ENCODE measurements at places on chromosomes 2 and 18. TPM values are rescaled to one million over a fixed set of nuclear protein-coding genes. Genes with fewer than 3 reads are reported as not detected.

- peak within 1 kb of the TSS; percentile 76 for H3K27ac ChIP-seq
- H3K4me1 ChIP-seq, result peaks cover 17% of the 10 kb centered on the region
- no peaks in the 10 kb centered on the region for H3K27me3 ChIP-seq
- no peak for DNase-seq
Measured at GRCh38 chr2:201806442-201807170, at the start of gene CDK15. Gene CDK15 (plus strand): TSS chr2:201806537. CDS start chr2:201806665, 128 bp downstream.

DNA sequence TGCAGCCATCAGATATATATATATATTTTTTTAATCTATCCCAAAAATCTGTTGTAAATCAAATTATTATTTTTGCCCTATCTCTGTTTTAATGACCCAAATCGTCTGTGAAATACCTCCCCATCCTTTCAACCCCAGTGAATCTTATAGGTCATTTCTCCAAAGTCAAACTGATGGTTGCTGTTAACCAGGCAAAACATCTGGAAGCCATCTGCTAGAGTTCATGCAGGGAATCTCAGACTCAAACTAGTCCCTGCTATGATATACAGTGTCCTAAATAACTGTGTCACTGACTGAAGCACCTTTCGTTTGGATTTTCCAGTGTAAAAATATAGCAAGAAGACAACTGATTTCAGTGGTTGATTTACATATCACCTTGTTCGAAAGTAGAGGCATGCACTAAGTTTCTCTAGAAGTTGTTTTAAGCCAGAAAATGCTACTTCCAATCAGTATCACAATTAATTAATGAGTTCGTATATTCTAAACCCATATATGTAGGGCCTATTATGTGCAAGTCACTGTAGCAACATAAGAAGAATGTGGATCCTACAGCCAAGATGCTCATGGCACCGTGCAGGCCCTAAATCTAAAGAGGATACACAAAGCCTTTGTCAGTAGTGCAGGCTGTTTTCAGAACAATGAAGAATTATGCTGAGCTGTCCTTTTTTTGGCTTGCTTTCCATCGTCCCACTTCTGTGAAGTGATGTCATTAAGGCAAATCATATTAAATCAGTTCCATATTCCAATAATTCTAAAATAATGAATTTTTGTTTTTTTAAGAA is 566.0 kb downstream of the STK39 start:
- H3K4me3 ChIP-seq, result no peak overlapping the region
- no peaks in the 10 kb centered on the region for H3K4me1 ChIP-seq
- H3K27ac ChIP-seq, result no peak overlapping the region

GRCh38 chr2:161946489-161947107 is 127.4 kb downstream of the DPP4 start:
- no peak for DNase-seq
- H3K27me3 ChIP-seq, result 0 out of 2 replicates have a peak, but pooled peaks cover 11% of the 10 kb centered on the region
- no peak overlapping the region for H3K4me3 ChIP-seq
- no peak overlapping the region for H3K27ac ChIP-seq

RIT2 gene
- 0.06 TPM for polyA plus RNA-seq

C2orf81 gene
- 1.2 TPM for polyA plus RNA-seq

DNA sequence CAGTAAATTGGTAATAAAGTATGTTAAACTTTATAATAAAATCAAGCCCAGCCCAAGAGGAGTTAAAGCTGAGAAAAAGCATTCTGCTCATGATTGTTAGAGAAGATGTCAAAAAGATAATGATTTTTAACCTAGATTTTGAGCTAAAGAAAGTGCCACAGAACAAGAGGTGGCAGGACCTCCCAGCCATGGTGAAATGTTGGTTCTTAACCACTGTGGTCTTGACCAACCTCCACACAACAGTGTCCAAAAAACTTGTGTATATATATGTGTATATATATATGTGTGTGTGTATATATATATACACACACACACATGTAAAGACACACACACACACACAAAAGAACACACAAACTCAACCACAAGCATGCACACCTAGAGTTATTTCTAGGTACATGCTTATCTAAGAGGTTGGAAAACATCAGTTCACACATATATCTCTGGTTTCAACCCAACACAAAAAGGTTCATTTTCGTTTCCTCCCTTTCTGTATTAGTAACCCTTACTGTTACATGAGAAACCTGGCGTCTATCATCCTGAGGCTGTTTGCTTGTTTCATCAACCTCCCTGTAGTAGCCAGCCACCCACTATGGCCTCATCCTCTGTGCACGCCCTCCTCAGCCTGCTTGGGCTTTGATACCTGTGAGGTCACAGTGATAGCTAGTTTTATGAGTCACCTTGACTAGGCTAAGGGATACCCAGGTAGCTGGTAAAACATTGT is 631.8 kb upstream of the ID2 start:
- H3K27ac ChIP-seq, result no peak overlapping the region
- H3K36me3 ChIP-seq, result no peaks in the 10 kb centered on the region
- no peak overlapping the region for H3K4me3 ChIP-seq
- H3K27me3 ChIP-seq, result no peaks in the 10 kb centered on the region

B3GNT7 gene
- polyA plus RNA-seq, result 0.12 TPM

DNA sequence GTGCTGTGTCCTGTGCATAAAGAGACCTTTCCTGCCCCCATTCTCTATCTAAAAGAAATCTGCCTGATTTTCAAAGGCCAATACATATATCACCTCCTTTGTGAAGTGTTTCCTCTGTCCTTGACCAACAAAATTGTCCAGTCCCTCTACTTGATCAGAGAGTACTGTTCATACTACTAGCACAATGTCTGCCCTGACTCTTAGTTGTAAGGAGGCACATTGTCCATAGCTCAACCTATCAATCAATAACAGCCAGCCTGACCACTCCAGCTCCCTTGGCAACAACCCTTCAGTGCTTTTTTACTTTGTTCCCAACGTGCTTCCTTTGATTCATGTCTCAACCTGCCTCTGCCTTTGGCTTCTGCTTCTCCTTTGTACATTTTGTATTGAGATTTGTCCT is 398.9 kb downstream of the TRIB2 start:
- H3K27me3 ChIP-seq, result no peaks in the 10 kb centered on the region
- H3K4me1 ChIP-seq, result no peaks in the 10 kb centered on the region
- no peak overlapping the region for H3K27ac ChIP-seq

ACVR1C gene
- polyA plus RNA-seq, result 0.03 TPM

- H3K36me3 ChIP-seq, result no peaks in the 10 kb centered on the region
- H3K4me1 ChIP-seq, result peaks cover under 1% of the 10 kb centered on the region
- peak overlapping the region; percentile 46 for H3K27ac ChIP-seq
- H3K27me3 ChIP-seq, result no peaks in the 10 kb centered on the region
Measured at GRCh38 chr2:233247744-233248143, 3.7 kb upstream of the ATG16L1 start.

GRCh38 chr18:29862824-29863223 is 1179.7 kb downstream of the DSC3 start:
- no peaks in the 10 kb centered on the region for H3K36me3 ChIP-seq
- no peaks in the 10 kb centered on the region for H3K27me3 ChIP-seq
- DNase-seq, result no peak

DNA sequence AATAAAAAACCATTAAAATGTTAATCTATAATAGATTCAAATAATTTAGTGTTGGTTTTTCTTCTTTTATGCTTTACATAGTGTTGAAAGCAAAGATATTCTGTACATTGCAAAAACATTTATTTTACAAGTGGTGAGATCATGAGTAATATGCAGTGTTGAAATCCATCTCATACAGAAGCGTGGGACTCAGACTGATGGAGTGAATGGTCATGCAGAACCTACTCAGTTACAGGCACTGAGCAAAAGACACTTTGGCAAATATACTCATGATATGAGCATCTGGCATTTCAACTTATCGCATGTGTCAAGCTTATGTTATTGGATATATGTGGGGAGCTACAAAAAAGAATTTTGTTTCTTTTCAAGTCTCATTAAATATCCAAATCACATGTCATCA is 620.2 kb upstream of the NETO1 start:
- peaks cover 6% of the 10 kb centered on the region for H3K27me3 ChIP-seq
- H3K4me1 ChIP-seq, result no peaks in the 10 kb centered on the region
- no peak for DNase-seq
- H3K27ac ChIP-seq, result no peak overlapping the region

NCK2 gene
- 31.9 TPM for polyA plus RNA-seq

GRCh38 chr2:9299161-9300100 is 92.8 kb downstream of the ASAP2 start:
- H3K4me1 ChIP-seq, result peaks cover 29% of the 10 kb centered on the region
- H3K27me3 ChIP-seq, result no peaks in the 10 kb centered on the region
- peak overlapping the region; percentile 29 for H3K27ac ChIP-seq
- no peak for DNase-seq
- H3K36me3 ChIP-seq, result peaks cover 30% of the 10 kb centered on the region

GRCh38 chr2:193506035-193506434 is 1311.3 kb upstream of the TMEFF2 start:
- no peak overlapping the region for H3K27ac ChIP-seq
- no peaks in the 10 kb centered on the region for H3K4me1 ChIP-seq
- H3K4me3 ChIP-seq, result no peak overlapping the region
- DNase-seq, result no peak

DNA sequence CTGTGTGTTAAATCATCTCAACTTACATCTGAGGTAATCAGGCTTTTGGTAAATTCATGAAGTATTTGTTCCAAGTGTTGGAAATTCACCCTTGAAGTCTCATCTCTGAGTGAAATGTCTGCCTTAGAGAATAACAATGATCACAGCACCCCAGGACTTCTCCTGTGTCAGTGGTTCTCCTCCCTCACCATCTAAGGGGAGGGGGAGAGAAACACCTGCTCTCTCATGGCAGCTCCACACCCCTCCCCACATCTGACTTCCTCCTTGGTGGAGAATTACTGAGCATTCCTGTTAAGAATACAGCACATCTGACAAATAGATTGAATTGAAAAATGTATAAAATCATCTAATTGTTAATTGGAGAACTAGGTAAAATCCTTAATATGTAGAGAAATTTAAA is 532.1 kb downstream of the RNF144A start:
- H3K4me3 ChIP-seq, result no peak overlapping the region
- H3K27ac ChIP-seq, result no peak overlapping the region
- DNase-seq, result no peak

- H3K27ac ChIP-seq, result no peak overlapping the region
- no peak overlapping the region for H3K4me3 ChIP-seq
- no peak for DNase-seq
- peaks cover 15% of the 10 kb centered on the region for H3K4me1 ChIP-seq
- no peaks in the 10 kb centered on the region for H3K27me3 ChIP-seq
- peaks cover 17% of the 10 kb centered on the region for H3K36me3 ChIP-seq
Measured at GRCh38 chr2:174614261-174614660, 16.7 kb upstream of the WIPF1 start.

DNA sequence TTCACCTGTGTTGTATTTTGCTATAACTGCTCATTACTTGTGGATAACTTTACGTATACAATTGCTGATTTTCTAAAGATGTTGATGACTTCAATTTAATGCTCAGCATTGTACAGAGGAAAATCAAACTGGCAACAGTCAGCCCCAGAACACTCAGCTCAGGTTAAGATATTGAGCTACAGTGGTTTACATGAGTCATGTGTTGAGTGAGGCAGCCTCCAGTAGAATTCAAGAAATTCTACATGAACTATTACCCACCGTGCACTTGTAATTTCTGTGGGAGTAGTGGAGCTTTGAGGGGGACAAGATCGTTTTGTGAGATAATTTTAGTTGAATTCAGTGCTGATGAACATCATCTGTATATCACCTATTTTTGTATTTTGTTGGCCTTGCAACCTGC is 292.3 kb downstream of the ALPK2 start:
- H3K27me3 ChIP-seq, result no peaks in the 10 kb centered on the region
- DNase-seq, result no peak
- H3K4me3 ChIP-seq, result no peak overlapping the region
- H3K4me1 ChIP-seq, result no peaks in the 10 kb centered on the region
- H3K36me3 ChIP-seq, result no peaks in the 10 kb centered on the region
- H3K27ac ChIP-seq, result no peak overlapping the region

DNA sequence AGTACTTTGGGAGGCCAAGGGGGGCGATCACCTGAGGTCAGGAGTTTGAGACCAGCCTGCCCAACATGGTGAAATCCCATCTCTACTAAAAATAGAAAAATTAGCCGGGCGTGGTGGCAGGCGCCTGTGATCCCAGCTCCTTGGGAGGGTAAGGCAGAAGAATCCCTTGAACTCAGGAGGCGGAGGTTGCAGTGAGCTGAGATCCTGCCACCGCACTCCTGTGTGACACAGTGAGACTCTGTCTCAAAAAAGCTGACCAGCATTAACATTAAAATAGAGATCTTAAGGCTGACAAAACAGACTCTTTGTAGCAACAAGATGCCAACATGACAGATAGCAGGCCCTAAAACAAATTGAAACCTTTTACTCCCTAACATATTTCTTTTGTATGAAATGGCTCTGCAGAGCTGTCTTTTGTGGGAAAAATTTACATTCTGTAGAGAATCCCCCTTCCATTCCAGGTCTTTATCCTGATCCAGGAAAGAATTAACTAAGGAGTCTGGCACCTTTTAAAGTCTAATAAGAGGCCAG is 213.9 kb downstream of the RAB3GAP1 start:
- H3K27ac ChIP-seq, result no peak overlapping the region
- H3K36me3 ChIP-seq, result no peaks in the 10 kb centered on the region
- H3K4me1 ChIP-seq, result no peaks in the 10 kb centered on the region
- H3K27me3 ChIP-seq, result no peaks in the 10 kb centered on the region

- H3K27me3 ChIP-seq, result no peaks in the 10 kb centered on the region
- no peak overlapping the region for H3K27ac ChIP-seq
- no peaks in the 10 kb centered on the region for H3K36me3 ChIP-seq
Measured at GRCh38 chr2:238097988-238098871, 1.9 kb upstream of the ESPNL start.

KCNG2 gene
- polyA plus RNA-seq, result not detected

GRCh38 chr18:69397096-69397495 is 3.6 kb upstream of the DOK6 start:
- H3K36me3 ChIP-seq, result no peaks in the 10 kb centered on the region
- peaks cover 3% of the 10 kb centered on the region for H3K4me1 ChIP-seq
- no peak overlapping the region for H3K4me3 ChIP-seq
- H3K27me3 ChIP-seq, result no peaks in the 10 kb centered on the region

HRH4 gene
- not detected for polyA plus RNA-seq

- no peak for DNase-seq
- no peaks in the 10 kb centered on the region for H3K36me3 ChIP-seq
- H3K27ac ChIP-seq, result peak overlapping the region; percentile 78
- H3K4me3 ChIP-seq, result peak overlapping the region; percentile 15
- no peaks in the 10 kb centered on the region for H3K27me3 ChIP-seq
- peaks cover 42% of the 10 kb centered on the region for H3K4me1 ChIP-seq
Measured at GRCh38 chr2:238864207-238865014, 16.5 kb downstream of the TWIST2 start.

GRCh38 chr2:99719102-99719501 is 229.3 kb upstream of the REV1 start:
- no peak overlapping the region for H3K4me3 ChIP-seq
- H3K27me3 ChIP-seq, result no peaks in the 10 kb centered on the region
- H3K4me1 ChIP-seq, result no peaks in the 10 kb centered on the region
- H3K27ac ChIP-seq, result no peak overlapping the region
- DNase-seq, result no peak

GRCh38 chr2:86769838-86770237 is 20.9 kb downstream of the CD8A start:
- H3K27me3 ChIP-seq, result no peaks in the 10 kb centered on the region
- no peak overlapping the region for H3K27ac ChIP-seq
- DNase-seq, result no peak
- no peak overlapping the region for H3K4me3 ChIP-seq
- no peaks in the 10 kb centered on the region for H3K4me1 ChIP-seq

GRCh38 chr18:73638709-73639108 is 508.9 kb downstream of the FBXO15 start:
- no peak for DNase-seq
- H3K27ac ChIP-seq, result peak overlapping the region; percentile 60
- no peaks in the 10 kb centered on the region for H3K36me3 ChIP-seq
- H3K4me3 ChIP-seq, result no peak overlapping the region
- no peaks in the 10 kb centered on the region for H3K4me1 ChIP-seq
